ENCODE measurements at places on chromosomes 7 and 10. TPM values are rescaled to one million over a fixed set of nuclear protein-coding genes. Genes with fewer than 3 reads are reported as not detected.

GRCh38 chr10:75679536-75679935 is 248.1 kb downstream of the LRMDA start:
- DNase-seq = no peak

DNA sequence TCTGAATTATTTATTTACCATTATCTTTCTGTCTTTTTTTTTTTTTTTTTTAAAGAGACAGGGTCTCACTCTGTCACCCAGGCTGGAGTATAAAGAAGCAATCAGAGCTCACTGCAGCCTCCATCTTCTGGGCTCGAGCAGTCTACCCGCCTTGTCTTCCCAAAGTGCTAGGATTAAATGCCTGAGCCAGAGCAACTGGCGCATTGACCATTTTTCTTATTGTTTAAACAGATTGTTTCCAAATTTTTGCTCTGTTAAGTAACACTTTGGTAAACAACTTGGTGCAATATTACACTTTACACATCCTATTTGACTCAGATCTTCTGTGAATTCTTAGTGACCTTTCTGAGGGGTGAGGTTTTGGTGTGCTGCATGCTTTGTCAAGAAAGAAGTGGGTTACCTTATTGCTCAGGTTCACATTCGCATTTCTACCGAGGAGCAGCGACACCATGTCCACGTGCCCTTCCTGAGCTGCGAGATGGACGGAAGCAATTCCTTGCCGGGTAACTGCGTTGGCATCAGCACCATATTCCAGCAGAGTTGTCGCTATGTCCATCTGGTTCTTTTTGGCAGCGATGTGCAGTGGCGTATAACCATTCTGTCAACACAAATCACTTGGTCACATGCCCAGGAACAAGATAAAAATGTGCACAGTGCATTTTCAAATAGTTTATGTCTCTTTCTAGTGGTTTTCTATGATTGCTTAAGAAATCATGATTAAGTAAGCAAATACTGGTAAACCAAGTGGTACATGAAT is 203.2 kb downstream of the ANK3 start:
- peak; percentile 80 for DNase-seq

DNA sequence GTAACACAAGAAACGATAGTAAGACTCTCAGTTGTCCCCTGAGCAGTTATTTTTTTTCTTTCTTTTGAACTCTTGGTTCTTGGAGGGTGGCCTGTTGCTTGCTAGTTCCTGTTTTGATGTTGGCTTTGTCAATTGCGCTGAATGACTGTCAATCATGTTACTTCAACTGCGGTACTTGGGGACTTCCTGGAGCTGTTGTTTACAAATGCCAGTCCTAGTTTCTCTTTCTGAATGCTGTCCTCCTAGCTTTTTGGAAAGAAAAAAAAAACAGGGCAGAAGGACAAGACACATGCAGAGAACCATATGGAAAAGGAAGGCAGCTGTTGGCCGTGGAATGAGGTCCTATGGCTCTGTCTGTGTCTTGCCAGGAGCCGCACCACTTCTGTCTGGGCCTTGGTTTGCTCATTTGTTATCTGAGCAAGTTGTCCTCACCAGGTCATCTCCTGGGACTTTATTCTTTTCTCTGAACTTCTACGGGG is 7.0 kb upstream of the PDCD4 start:
- DNase-seq = no peak

GRCh38 chr10:63651864-63652263 is 130.7 kb downstream of the REEP3 start:
- no peak for DNase-seq

- DNase-seq = no peak
Measured at GRCh38 chr7:91814189-91814588, 66.3 kb downstream of the MTERF1 start.

- no peak for DNase-seq
Measured at GRCh38 chr10:124236816-124237215, 143.4 kb upstream of the CHST15 start.

DNA sequence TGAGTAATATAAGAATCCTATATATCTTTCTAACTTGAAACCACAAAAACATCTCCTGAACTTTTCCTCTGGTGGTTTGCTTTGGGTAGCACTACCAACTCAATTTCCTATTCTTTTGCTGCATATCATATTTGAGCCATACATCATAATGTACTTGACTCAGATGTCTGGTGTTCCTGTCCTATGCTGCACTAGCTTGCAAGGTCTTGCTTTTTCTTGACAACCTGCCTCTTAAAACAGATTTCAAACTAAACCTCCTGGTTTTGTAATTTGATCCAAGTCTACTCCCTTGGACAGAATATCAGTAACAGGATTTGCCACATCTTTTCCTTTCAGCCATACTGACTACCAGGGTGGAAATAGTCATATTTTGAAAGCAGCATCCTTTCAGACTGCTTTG is 520.3 kb upstream of the LRRTM3 start:
- no peak for DNase-seq

DNA sequence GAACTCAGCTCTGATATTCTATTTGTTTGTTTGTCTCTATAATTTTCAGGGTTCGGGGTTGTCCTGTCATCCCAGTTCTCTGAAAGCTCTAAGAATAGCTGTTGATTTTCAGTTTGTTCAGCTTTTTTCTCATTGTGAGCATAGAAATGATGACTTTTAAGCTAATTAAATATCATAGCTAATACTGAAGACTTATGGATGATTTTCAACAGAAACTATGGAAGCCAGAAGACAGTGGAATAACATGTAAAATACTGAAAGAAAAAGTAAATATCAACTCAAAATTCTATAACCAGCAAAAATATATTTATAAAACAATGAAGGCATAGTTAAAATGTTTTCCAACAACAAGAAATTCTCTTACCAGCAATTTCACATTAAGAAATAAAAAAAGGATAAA is 96.4 kb upstream of the ETV1 start:
- DNase-seq = no peak

DNA sequence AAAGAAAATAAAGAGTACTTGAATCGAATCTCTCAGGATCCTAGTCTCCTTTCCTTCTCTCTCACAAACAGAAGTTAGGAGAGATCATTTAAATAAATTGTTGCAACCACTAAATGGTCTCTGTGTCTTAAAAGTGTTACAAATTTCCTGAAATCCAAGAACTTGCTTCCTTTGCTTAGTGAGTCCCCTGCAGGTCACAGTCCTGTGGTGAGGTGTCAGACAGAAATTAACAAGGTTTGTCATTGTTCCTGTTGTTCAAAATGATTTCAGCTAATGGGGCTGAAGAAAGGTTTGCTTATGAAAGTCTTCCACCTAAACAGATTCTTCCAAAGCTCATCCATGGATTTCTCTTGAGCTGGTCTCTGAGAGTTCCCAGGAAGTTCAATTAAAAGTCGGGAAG is 151.6 kb upstream of the SLC26A5 start:
- DNase-seq = no peak

DNA sequence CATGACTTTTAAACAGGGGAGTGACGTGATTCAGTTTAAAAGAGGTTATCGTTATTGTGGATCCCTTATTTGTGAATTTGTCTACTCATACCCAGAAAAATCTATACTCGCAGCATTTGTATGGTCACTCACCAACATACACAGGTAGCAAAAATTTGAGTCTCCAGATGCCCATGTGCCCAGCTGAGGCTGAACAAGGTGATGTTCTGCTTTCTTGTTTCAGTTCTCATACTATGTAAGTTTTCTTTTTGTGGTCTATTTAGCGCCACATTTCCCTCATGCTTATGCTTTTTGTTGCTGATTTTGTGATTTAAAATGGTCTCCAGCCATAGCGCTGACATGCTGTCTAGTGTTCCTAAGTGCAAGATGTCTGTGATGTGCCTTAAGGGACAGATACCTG is 312.9 kb upstream of the SEMA3A start:
- DNase-seq = no peak

GRCh38 chr7:129439963-129440625 is 5.9 kb downstream of the STRIP2 start:
- DNase-seq = no peak

DNA sequence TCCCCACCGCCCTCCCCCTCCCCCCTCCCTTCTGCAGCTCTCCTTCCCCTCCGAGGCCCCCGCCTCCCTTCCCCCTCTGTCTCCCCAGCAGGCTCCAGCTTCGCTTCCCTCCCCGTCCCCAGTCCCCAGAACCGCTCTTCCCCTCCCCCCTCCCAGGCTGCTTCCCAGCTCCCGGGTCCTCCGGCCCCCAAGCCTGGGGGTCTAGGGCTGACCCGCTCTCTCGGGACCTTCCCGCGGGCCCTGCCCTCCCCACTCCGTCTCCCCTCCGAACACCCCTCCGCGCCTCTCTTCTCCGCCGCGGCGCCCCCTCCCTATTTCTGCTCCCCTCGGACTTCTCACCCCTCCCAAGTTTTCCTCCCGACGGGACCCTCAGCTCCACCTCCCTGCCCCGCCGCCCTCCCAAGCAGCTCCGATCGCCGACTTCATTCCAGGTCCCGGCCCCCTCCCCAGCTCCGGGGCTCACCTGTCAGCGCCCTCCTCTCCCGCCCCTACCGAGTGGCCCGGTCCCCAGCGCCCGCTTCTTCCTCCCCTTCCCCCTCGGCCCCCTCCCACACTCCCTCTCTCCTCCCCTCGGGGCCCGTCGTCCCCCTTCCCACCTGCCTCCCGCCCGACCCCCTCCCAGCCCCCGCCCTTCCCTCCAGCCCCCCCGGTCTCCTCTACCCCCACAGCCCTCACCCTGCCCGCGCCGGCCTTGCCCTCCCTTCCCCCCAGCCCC is 990 bp downstream of the ZNF467 start:
- no peak for DNase-seq

DNA sequence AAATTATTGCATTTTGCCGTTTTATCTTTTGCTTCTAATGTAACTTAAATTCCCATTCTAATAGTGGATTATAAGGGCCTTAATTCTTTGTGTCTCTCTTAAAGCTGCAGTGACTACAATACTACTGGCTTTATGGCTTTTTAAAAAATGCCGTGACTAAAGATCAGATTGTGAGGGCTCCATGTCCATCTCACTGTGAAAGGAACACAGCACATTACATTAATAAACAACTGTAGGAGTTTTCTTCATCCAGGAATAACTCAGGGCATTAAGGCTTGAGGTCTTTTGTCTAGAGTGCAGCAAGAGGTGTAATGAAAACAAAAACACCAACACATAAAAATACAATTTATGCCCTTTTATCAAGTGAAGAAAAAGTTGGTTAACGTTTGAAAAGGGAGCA is 205.3 kb downstream of the SKAP2 start:
- no peak for DNase-seq

DNA sequence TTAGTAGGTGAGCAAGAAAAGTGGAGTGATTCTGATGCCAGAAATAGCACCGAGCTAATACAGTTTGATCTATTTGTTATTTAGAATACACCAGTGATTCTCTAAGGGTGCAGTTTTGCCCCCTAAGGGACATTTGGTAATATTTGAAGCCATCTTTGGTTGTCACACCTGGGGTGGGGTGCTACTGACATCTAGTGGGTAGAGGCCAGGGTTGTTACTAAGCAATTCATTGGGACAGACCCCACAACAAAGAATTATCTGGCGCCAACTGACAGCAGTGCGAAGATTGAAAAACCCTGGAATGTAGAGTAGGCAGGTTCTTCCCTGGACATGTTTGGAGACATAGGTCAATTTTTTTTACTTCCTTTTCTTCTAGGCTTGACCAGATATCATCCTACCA is 14.6 kb downstream of the PALS2 start:
- DNase-seq = no peak

- no peak for DNase-seq
Measured at GRCh38 chr10:116723428-116724281, 18.7 kb downstream of the HSPA12A start.

- DNase-seq = no peak
Measured at GRCh38 chr7:33710608-33711007, 194.7 kb upstream of the BMPER start.

DNA sequence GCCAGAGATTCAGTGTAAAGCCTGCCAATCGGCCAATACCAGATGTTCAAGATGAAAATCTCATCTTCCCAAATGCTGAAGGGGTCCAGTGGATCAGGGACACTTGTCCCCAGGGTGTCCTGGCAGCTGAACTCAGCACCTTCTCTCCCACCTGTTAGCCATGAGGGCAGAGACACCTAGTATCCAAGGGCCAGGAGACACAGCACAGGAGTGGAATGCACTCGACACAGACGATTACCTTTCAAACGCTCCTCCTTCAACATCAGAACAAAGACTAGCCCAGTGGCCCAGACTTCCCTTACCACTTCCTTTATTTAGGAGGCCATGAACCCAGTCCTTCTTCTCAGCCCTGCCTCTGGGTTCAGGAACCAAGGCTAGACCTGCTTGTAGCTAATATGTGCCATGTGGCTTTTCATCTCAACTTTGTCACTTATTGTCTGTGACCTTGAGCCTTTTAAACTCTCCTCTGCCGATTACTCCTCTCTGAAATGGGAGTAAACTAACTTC is 180.3 kb upstream of the PLXNA4 start:
- no peak for DNase-seq

GRCh38 chr10:17084258-17084657 is 45.4 kb downstream of the CUBN start:
- no peak for DNase-seq

DNA sequence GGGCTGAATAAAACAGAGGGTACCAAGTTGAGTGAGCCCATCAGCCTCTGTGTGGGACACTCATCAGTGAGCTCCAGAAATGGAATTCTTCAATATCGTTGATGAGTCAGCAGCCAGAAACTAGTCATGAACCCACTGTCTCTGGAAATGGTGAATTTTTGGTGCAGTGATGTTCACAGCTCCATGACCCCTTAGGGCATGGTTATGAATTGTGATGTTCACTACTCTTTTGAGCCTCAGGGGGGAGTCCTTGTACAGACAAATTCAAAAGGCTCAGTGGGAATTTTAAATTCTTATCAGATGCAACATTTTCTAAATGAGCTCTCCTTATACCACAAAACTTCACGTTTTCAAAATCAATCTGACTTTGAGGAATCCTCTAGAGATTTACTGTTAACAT is 335.7 kb downstream of the PHTF2 start:
- DNase-seq = no peak

DNA sequence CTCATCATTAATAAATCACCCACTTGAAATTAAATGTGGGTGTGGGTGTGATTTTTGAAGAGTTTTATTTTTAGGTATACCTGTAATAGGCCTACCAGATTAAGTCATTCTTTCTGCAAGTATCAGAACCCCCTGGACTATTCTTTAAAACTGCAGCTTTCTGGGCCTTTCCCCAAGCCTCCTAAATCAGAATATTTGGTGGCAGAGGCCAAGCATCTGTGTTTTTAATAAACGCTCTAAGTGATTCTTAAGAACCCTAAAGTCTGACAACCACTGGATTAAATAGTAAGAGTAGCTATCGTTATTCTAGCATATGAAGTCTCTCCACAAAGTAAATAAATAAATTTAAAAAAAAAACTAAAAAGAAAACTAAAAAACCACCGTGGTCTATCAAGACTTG is 703.0 kb upstream of the NRP1 start:
- DNase-seq = no peak

The STEAP1B gene
- total RNA-seq = 0.67 TPM

The GSTO1 gene
- 164 TPM for total RNA-seq

The ZP3 gene
- 0.50 TPM for total RNA-seq

The ENO4 gene
- total RNA-seq = 0.29 TPM

The UBTD1 gene
- 26.6 TPM for total RNA-seq

The ADAM22 gene
- total RNA-seq = 2.5 TPM

The ELFN1 gene
- 12.4 TPM for total RNA-seq

The RPP38 gene
- 12.2 TPM for total RNA-seq

The GPR37 gene
- total RNA-seq = 0.09 TPM

The TMEM140 gene
- total RNA-seq = 10.1 TPM

The MMP21 gene
- 1.4 TPM for total RNA-seq

The ARHGEF35 gene
- total RNA-seq = 2.8 TPM

The NUTM2B gene
- 2.7 TPM for total RNA-seq
